ENCODE measurements at places on chromosomes 4 and X. TPM values are rescaled to one million over a fixed set of nuclear protein-coding genes. Genes with fewer than 3 reads are reported as not detected.
A peak's percentile ranks its signal among the peaks of the same experiment; 100 is the strongest.

Gene TCEAL5
- 0.12 TPM for total RNA-seq

- no peak overlapping the region for H3K4me3 ChIP-seq
- no peaks in the 10 kb centered on the region for H3K27me3 ChIP-seq
- H3K4me1 ChIP-seq = no peaks in the 10 kb centered on the region
- no peaks in the 10 kb centered on the region for H3K36me3 ChIP-seq
These were observed 415.0 kb downstream of the CFAP47 start for GRCh38 chrX:36334572-36334971.

Gene FSTL5
- not detected for total RNA-seq

GRCh38 chrX:15435836-15436619 is 51.8 kb upstream of the VEGFD start:
- H3K27me3 ChIP-seq = no peaks in the 10 kb centered on the region
- DNase-seq = no peak
- H3K4me1 ChIP-seq = peaks cover 7% of the 10 kb centered on the region
- no peaks in the 10 kb centered on the region for H3K36me3 ChIP-seq

DNA sequence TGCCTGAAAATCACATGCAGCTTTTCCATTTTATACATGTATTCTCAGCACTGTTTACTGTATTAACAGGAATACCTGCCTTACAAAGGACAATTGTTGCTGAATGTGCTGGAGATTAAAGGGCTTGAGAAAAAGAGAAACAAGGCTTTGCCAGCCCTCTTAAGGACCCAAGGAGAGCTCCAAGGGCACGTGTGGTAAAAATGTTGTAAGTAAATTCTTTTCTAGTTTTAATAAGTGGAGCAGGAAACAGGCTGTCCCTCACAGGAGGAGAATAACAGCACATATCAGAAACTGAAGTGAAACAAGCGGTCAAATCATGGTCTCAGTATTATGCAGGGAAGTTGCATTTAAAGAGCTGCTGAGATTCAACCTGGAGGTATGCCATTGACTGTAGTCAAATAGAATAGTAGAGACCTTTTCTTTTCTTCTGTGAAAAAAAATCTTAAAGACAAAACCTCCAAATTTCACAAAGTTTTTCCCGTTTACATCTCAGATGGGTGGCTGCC is 18.5 kb downstream of the IGFBP7 start:
- H3K27me3 ChIP-seq = no peaks in the 10 kb centered on the region
- no peak overlapping the region for H3K27ac ChIP-seq
- H3K36me3 ChIP-seq = no peaks in the 10 kb centered on the region
- no peaks in the 10 kb centered on the region for H3K4me1 ChIP-seq
- no peak for DNase-seq

DNA sequence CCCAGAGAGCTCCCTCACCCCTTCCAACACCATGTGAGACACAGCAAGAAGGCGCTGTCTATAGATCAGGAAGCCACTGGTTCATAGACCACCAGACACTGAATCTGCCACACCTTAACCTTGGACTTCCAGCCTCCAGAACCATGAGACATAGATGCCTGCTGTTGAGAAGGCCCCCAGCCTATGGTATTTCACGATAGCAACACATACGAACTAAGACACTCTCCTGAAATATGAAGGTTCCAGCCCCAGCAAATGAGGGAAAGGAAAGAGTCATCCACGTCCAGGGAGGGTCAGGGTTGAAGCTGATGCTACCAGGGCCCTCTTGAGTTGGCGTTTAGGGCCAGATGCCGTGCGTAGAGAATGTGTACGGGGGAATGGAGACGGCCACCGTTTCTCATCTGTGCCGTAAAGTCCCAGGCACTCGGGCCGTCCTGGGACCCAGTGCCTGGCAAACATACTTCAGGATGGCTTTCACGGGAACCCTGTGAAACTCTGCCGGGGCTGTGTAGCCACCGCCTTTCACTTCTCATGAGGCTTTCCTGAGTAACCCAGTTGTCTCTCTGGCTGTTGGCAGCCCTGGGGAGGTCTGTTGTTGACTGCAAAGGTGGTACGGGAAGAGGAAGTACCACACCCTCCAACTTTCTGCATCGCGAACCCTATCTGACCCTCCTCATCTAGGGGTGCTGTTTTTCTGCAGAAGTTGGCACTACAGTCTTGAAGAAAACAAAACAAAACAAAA is 17.7 kb upstream of the P2RY8 start:
- no peak for DNase-seq
- H3K4me1 ChIP-seq = no peaks in the 10 kb centered on the region
- no peak overlapping the region for H3K4me3 ChIP-seq
- no peaks in the 10 kb centered on the region for H3K27me3 ChIP-seq

Gene HTN1
- not detected for total RNA-seq

DNA sequence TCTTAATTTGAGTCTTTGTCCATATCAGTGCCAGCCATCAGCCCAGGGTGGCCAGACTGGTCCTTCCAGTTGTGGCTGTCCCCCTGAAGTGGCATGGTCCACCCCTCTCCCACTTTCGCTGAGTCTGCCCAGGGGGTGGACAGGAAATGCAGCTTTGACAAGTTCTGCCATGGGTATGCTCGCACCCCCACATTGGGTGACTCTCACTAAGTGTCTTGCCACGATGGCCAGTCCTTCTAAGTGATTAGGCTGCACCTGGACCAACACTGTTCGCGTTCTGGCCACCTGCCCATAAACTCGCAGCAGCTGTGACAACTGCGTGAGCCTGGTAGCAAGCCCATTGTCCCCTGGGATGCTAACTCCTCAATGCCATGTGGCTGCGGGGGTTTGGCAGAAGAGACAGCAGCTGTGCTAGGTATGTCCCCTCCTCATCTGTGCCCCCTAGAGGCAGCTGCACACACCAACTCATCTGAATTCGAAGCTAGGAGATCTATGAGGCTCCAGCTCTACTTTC is 10.0 kb upstream of the LNX1 start:
- H3K36me3 ChIP-seq = no peaks in the 10 kb centered on the region
- no peak overlapping the region for H3K27ac ChIP-seq
- DNase-seq = peak; percentile 66
- no peaks in the 10 kb centered on the region for H3K27me3 ChIP-seq

Gene CORIN
- not detected for total RNA-seq

DNA sequence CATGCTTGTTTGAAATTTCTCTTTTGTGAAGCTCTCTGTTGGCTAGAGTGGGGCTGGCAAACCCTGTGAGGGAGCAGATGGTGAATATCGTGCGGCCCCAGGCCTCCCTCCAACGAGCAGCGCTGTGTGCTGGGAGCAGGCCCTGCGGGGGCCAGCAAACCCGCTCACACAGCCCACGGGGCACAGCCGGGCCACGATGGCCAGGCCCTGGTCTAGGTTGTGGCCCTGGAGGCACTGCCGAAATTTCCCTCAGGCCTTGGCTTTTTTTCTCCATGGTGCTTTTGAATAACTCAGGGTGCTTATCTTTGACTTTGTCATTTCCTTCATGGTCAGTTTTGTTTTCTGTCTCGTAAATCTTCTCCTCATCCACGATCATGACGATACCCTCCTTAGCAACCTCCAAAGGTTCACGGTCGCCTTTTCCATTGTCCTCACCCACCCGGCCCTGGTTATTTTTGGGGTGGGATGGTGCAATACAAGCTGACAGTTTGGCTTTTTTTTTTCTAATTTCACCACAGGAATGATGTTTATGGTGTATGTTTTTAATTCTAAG is 20.7 kb downstream of the PCGF3 start:
- no peaks in the 10 kb centered on the region for H3K4me1 ChIP-seq
- H3K27me3 ChIP-seq = no peaks in the 10 kb centered on the region
- H3K4me3 ChIP-seq = no peak overlapping the region
- DNase-seq = no peak

DNA sequence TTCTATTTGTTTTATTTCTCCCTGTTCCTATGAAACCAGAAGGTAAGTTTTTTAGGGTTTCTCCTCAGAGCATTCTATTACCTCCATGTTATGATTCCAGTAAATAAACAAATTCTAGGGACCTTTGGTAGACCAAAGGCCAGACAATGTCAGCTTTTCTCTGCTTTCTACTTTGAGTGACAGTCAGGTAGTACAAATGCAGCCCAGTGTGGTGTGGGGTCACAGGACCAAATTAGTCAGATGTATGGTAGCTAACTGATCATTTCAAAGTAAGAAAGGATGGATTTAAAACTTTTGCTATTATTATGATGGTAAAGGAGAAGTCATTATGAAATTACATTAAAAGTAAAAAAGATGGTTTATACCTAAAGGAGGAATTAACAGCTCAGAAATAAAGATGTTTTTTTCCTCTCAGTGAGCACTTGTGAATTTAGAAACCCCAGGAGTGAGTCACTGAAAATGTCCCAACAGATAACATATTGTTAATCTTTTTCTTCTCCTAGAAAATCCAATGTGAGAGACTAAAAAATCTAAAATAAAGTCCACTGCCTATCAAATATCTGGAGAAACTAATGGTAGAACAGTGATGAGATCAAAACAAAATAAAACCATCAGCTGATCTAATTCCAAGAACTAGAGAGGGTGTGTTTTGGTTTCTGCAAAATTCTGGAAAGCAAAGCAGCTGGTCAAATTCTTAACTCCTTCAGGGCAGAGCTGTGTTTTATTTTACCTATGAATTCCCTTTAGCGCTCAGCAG is 16.6 kb upstream of the KLHL2 start:
- no peaks in the 10 kb centered on the region for H3K4me1 ChIP-seq
- no peak overlapping the region for H3K27ac ChIP-seq
- H3K36me3 ChIP-seq = no peaks in the 10 kb centered on the region
- DNase-seq = no peak
- no peaks in the 10 kb centered on the region for H3K27me3 ChIP-seq

Gene TMPRSS11D
- not detected for total RNA-seq

DNA sequence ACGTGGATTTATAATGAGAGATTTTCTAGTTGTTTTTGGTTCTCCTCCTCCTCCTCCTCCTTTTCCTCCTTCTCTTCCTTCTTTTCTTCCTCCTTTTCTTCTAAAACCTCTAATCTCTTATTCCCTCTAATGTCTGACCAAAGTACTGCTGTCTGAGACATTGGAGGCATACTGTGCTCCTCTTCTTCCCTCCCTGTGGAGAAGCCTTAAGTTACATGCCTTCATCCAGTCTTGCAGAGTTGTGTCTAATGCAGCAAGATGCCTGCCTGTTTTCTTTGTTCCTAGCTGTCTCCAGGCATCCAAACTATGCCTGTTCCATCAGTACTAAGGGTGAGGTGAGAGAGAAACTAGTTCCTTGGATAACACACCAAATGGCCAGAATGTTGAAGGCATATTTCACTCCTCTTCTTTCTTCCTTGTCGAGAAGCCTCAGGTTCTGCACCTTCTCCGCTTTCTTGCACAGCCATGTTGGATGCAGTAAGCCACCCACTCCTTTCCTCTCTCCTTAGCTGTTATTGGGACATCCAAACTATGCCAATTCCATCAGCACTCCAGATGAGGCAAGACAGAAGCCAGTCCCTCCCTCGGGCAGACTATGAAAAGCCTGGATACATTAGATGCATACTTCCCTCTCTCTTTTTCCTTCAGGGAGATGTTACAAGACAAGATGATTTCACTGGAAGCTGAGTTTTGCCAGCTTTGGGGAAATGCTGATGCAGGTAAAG is 285.7 kb upstream of the TRAM1L1 start:
- H3K4me1 ChIP-seq = no peaks in the 10 kb centered on the region
- H3K4me3 ChIP-seq = no peak overlapping the region
- DNase-seq = no peak
- no peaks in the 10 kb centered on the region for H3K27me3 ChIP-seq
- H3K36me3 ChIP-seq = no peaks in the 10 kb centered on the region

Gene FANCB
- 17.7 TPM for total RNA-seq

DNA sequence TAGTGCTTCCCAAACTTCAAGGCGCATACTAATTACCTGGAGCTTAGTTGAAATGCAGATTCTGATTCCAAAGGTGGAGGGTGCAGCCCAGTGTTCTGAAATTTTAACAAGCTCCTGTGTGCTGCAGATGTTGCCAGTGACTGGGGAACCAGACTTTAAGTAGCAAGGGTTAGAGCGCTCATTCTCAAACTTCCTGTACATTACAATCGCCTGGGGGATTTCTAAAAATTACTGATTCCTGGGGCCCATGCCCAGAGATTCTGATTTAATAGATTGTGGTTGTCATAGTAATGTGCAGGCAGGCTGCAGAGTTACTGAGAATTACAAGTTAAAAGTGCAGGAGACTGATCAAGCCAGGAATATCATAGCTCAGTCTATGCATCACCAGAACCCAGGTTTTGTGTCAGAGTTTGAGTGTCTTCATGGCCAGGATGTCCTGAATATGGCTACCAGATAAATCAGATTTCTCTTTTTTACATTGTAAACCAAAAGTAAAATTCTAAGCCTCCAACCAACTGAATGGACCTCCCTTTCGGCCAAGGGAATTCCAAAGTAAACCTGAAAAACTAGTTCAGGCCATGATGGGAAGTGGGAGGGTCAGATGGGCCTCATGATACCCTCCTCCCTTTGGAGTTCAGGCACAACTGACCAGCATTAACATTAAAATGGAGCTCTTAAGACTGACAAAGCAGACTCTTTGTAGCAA is 121.6 kb downstream of the ATXN3L start:
- H3K27me3 ChIP-seq = no peaks in the 10 kb centered on the region

DNA sequence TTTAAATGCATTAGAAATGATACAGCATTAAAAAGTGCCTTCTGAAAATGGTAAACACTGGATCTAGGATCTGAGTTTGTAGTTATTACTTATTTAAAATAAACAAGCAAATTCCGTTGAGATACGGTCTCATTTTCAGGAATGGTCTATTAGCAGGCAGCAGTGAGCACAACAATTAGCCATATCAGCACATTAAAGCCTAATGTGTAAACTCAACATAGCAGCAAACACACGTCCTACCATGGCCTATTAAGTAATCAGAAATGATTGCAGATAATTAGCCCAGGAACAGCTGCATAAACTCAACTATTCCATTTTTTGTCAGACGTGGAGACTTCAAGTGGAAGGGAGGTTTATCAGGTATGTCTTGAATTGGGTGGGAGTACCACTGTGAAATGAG is 61.8 kb downstream of the NEIL3 start:
- no peak overlapping the region for H3K4me3 ChIP-seq
- no peak for DNase-seq
- H3K27ac ChIP-seq = no peak overlapping the region
- no peaks in the 10 kb centered on the region for H3K36me3 ChIP-seq

DNA sequence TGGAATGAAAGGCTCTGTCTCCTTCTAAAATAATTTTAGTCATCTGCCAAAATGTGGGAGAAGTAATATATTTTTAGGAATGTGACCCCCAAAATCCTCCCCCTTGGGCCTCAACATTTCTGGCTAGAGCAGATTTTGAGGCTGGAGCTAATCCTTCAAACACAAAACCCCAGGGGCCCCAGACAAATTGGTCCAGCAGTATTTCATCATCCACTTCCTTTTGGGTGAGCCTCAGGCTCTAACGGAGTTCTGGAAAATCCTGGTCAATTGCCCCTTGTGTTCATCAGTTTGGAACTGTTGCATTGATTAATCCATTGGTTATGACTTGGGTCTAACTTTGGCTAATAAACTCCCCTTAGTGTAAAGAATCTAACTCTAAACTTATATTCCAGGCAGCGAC is 67.4 kb upstream of the PCDH19 start:
- no peaks in the 10 kb centered on the region for H3K4me1 ChIP-seq
- no peak overlapping the region for H3K4me3 ChIP-seq
- H3K27ac ChIP-seq = no peak overlapping the region
- no peak for DNase-seq
- no peaks in the 10 kb centered on the region for H3K36me3 ChIP-seq

Data from neural progenitor cell (in vitro differentiated cells).